ENCODE measurements at places on chromosomes 2 and 18. TPM values are rescaled to one million over a fixed set of nuclear protein-coding genes. Genes with fewer than 3 reads are reported as not detected.

DNA sequence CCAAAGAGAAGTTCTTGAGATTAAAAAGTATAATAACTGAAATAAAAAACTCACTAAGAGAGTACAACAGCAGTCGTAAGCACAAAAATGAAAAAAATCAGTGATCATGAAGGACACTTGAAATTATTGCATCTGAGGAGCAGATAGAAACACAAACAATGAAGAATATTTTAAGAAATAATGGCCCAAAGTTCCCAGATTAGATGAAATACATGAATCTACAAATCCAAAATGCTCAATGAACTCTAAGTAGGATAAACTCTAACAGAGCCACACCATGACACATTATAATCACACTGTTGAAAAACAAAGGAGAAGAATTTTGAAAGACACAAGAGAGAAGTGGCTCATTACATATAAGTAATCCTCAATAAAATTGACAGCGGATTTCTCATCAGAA, 31.9 kb upstream of the EMILIN2 start:
- H3K27me3 ChIP-seq = no peaks in the 10 kb centered on the region
- H3K36me3 ChIP-seq = no peaks in the 10 kb centered on the region
- no peak overlapping the region for H3K4me3 ChIP-seq
- no peak for DNase-seq
- no peaks in the 10 kb centered on the region for H3K4me1 ChIP-seq

DNA sequence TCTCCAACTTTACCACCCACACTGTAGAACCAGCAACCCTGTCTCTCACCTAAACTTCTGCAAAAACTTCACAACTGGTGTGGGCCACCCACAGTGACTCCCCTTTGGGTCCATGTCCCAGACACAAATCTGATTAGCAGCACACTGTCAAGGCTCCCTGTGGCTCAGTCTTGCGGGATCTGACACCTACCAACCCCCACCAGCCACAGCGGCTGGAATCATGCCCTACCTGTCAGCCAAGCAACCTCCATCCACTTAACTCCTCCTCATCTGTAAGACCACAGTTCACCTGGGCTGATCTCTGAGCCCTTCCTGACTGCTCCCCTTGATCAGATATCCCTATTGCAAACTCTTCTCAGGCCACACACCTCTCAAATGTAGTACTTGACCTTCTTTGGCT, 14.6 kb downstream of the TCF4 start:
- no peaks in the 10 kb centered on the region for H3K4me1 ChIP-seq
- no peak for DNase-seq
- no peaks in the 10 kb centered on the region for H3K27me3 ChIP-seq

POTEI gene
- not detected for total RNA-seq

TMEM198 gene
- total RNA-seq = 1.7 TPM

IL1R1 gene
- total RNA-seq = 41.0 TPM

FBXO36 gene
- 3.5 TPM for total RNA-seq

DNA sequence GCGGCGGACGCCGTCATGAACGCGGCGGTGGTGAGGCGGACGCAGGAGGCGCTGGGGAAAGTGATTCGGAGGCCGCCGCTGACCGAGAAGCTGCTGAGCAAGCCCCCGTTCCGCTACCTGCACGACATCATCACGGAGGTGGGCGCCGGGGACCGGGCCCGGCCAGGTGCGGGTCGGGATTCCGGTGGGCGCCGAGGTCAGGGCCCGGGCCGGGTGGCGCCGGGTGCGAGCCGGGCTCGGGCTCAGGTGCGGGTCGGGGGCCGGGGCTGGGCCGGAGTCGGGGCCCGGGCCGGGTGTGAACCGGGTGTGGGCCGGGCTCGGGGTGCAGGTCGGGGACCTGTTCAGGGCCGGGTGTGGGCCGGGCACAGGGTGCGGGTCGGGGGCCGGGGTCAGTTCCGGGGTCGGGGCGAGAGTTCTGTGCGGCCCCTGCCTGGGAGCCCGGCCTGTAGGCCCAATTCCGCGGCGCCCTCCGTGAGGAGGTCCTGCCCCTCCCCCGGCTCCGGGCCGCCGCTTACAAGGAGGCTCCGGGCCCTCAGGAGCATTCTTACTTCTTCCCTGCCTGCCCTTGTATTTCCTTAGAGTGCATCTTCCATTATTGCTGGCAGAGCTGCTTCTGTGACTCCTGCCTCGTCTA, 447 bp downstream of the TRAF3IP1 start:
- no peaks in the 10 kb centered on the region for H3K36me3 ChIP-seq
- DNase-seq = peak; percentile 66
- H3K4me3 ChIP-seq = peak overlapping the region; percentile 61
- peak overlapping the region; percentile 68 for H3K27ac ChIP-seq

DNA sequence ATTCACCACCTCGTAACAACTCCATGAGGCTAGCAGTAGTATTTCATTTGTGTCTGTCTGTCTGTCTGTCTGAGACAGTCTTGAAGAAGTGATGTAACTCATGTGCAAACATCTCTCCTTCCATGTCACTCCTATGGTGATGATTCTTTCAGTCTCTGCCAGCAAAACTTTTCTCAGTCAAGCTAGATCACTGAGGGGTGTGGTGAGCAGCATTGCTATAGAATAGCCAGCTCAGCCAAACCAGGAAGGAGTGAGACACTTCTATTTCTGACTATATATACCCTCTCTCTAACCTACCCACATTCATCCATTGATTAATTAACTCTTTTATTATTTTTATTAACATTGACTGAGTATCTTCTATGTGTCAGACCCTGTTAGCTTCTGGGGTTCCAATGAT, 1095.1 kb upstream of the GYPC start:
- no peaks in the 10 kb centered on the region for H3K36me3 ChIP-seq
- DNase-seq = no peak
- H3K27ac ChIP-seq = no peak overlapping the region
- no peaks in the 10 kb centered on the region for H3K4me1 ChIP-seq

ANKRD30B gene
- total RNA-seq = 0.36 TPM

PJVK gene
- total RNA-seq = 3.0 TPM

INPP5D gene
- total RNA-seq = 6.4 TPM

MARCHF4 gene
- total RNA-seq = not detected

FZD7 gene
- 46.4 TPM for total RNA-seq

DNA sequence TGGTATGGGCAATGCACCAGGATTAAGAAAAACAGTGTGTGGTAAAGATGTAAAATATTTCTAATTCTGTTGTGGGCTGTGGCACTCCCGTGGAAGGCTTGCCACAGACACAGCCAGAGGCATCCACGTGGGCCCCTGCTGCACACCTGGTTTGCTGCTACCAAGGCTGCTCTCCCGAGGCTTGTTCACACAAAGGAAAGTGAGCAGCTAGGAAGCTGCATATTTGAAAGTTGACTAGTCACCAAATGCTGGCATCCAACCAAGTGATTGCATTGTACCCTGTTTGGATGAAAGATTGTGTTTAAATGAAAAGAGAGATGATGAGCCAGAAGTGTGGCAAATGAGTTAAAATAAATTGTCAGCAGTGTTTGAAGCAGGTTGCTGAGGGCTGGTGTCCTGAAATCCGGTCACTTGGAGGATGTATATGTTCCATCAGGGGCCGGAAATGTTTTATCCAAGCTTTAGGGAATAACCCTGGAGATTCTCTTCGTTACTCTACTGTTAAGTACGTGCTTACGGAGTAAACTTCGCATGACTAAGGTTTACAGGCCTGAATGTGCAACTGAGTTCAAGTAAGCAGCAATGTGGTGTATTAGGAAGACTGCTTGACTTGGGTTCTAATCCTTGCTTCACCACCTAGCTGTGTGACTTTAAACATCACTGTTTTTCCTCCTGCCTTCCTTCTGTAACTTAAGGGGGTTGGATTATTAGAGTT, 86.1 kb downstream of the MSH2 start:
- H3K4me1 ChIP-seq = no peaks in the 10 kb centered on the region
- DNase-seq = no peak
- H3K27me3 ChIP-seq = no peaks in the 10 kb centered on the region
- H3K4me3 ChIP-seq = no peak overlapping the region

UGT1A3 gene
- total RNA-seq = not detected

DNA sequence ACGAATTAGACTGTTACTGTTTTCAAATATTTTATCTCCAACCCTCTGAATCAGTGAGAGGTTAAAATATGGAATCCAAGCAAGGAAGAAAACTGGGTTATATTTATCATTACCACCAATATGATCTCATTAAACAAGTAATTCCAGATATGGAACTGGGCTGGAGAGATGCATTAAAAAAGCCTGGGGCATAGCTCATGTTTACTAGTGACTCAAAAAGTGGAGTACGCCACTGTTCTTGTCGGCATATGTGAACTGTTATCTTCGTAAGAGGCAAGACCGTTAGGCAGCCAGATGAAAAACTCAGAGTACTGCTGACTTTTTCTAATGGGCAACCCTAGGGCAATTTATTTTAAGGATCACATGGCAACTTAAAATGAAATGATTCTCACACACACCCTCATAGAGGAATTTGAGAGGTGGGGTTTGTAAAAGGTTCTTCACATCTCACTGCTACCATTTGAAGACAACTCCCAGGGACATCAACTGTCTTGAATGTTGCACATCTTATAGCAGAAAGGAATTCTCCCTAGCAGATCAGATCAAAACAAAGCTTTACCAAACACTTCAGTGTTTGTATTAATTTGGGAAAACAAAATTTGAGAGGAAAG, 105.2 kb upstream of the TFCP2L1 start:
- no peak for DNase-seq
- H3K27ac ChIP-seq = no peak overlapping the region
- H3K4me3 ChIP-seq = no peak overlapping the region
- H3K27me3 ChIP-seq = no peaks in the 10 kb centered on the region
- H3K36me3 ChIP-seq = peaks cover 11% of the 10 kb centered on the region

DNA sequence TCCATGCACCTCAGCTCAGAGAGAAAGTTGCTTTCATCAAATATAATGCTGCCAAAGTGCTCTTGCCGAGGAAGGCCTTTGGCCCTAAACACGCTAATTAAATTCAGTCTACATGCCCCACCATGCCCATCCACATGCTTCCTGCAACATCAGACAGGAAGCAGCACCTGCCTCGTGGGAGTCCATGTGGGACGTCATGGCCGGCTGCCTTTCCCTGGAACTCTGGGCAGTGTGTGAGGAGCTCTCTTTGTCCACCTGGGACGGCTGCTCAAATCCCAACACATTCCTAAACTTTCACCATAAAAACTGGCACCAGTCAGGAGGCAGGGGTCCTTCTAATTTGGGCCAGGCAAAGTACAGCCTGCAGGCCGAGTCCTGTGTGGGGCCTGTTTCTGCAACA, 23.1 kb downstream of the FAM178B start:
- H3K27me3 ChIP-seq = no peaks in the 10 kb centered on the region
- H3K36me3 ChIP-seq = no peaks in the 10 kb centered on the region
- no peak for DNase-seq
- H3K4me1 ChIP-seq = no peaks in the 10 kb centered on the region
- no peak overlapping the region for H3K4me3 ChIP-seq

- no peak overlapping the region for H3K27ac ChIP-seq
- peaks cover 22% of the 10 kb centered on the region for H3K4me1 ChIP-seq
Measured at GRCh38 chr2:45731141-45731540, 79.7 kb downstream of the PRKCE start.

PSMA8 gene
- total RNA-seq = not detected
